AG09319 (cell line): ENCODE measurements at places on chromosomes 3 and 15.

- DNase-seq: no peak
Measured at GRCh38 chr3:161409069-161409468, 37.8 kb upstream of the SPTSSB start.

DNA sequence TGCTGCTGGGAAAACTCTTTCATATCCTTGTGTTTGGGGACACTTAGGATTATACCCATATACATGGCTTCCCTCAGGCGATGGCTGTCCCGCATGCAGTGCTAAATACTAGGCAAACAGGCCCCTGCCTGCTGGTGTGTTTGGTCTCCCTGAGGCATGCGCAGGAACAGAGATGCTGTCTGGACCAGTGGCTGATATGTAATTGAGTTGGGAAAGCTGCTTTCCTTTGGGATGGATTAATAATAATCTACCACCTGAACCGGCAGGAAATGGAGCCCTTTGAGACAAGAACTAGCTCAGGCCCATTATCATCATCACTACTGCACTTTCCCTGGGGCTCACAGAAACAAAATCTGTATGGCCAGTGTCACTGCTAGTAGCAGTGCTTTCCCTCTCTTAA is 18.0 kb downstream of the ZDHHC3 start:
- DNase-seq: no peak

- DNase-seq: no peak
Measured at GRCh38 chr3:188664795-188665194, 507.0 kb upstream of the TPRG1 start.

GRCh38 chr3:52714335-52715302 is 8.7 kb downstream of the SPCS1 start:
- DNase-seq: no peak

DNA sequence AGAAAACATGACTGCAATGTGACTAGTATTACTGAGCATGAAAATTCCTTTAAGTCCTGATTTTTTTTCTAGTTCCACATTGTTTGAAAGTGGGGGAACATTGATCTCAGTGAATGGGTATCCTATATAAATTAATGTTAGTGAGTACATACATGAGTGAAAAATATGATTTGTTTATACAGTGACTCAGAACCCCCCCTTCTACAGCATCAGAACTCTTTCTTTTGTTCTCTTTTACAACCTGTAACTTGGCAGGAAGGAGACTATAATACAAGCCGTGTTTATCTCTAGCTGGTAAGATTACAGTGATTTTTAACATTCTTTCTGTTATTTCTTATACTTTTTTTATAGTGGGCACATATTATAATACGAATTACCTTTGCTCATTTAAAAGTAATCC is 384.7 kb downstream of the PDCD6IP start:
- no peak for DNase-seq

- DNase-seq: no peak
Measured at GRCh38 chr3:189702066-189702646, 71.0 kb downstream of the TP63 start.

GRCh38 chr15:99955181-99955525 is 221.9 kb upstream of the LYSMD4 start:
- DNase-seq: no peak

DNA sequence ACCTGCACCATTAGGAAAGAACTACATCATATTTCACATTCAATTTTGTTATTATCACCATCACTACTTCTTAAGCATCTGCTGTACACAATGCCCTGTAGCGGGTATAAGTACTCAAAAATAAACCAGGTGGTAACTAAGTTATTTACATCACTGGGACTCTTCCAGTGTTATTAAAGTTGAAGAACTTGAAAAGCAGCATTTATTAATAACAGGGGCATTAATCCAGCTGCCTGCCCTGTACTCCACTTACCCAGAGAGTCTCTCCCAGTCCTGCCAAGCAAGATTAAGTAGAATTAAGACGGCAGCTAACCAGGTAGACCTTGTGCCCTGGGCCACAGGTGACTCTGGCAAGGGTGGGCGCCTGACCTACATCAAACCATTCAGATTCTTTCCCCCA is 65.2 kb downstream of the FHIT start:
- no peak for DNase-seq

GRCh38 chr3:120324190-120324589 is 25.0 kb downstream of the LRRC58 start:
- no peak for DNase-seq

- DNase-seq: no peak
Measured at GRCh38 chr3:177427540-177427939, 230.3 kb upstream of the TBL1XR1 start.

- no peak for DNase-seq
Measured at GRCh38 chr3:133380481-133381225, 19.2 kb upstream of the BFSP2 start.

DNA sequence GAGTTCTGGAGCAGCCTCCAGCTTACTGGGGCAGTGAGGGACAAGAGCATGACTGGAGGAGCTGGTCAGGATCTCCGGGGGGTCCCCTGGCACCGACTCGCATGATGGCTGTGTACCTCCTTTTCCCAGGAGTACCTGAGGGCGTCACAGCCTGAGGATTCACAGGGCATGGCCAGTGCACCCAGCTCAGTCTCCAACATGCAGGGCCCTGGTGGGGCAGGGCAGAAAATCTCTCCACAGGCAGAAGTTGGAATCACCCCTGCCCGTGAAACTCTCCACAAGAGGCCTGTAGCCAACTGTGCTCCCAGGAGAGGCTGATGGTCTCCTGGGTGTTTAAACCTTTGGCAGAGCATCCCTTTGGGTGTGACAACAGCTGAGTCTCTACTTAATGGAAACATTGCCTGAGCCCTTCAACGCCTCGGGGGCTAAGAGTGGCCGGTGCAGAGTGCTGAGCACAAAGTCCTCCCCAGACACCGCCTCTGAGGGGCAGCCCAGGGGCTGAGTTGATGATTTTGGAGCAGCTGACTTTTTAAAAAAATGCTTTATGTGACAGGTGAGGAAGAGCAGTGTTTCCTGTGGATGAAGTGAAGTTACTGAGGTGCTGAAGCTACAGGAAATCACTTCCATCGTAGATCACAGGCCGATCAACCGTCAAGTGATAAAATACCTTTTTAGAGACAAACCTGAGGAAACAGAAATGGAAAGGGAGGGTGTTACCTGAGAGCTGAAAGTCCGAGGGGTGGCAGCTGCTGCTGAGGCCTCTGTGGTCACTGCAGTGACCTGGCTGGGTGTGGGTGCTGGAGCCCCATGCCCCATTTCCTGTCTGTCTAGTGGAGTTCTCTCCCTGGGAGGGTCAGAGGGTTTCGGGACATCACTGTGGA is 21.9 kb upstream of the CXCR6 start:
- no peak for DNase-seq

GRCh38 chr3:115790759-115791158 is 167.4 kb downstream of the GAP43 start:
- peak; percentile 68 for DNase-seq
